ENCODE measurements at places on chromosomes 3 and 15. TPM values are rescaled to one million over a fixed set of nuclear protein-coding genes. Genes with fewer than 3 reads are reported as not detected.

SLC22A14 gene
- total RNA-seq, result not detected

ADAMTS7 gene
- total RNA-seq, result 3.4 TPM

SOX14 gene
- not detected for total RNA-seq

ATP8B4 gene
- 1.6 TPM for total RNA-seq

TMEM207 gene
- not detected for total RNA-seq

GNAT1 gene
- 0.09 TPM for total RNA-seq

ASB14 gene
- total RNA-seq, result not detected

ONECUT1 gene
- 0.10 TPM for total RNA-seq

ATP13A5 gene
- not detected for total RNA-seq

GPR149 gene
- not detected for total RNA-seq

GOLGA8J gene
- not detected for total RNA-seq

SERINC4 gene
- total RNA-seq, result 0.12 TPM

GTF2E1 gene
- 15.4 TPM for total RNA-seq

PAQR5 gene
- total RNA-seq, result 123 TPM

KCNH8 gene
- not detected for total RNA-seq

PPP1R14D gene
- total RNA-seq, result 0.28 TPM

FEZF2 gene
- not detected for total RNA-seq

UROC1 gene
- not detected for total RNA-seq

NOX5 gene
- total RNA-seq, result 0.38 TPM

AHSG gene
- total RNA-seq, result not detected

LOXL1 gene
- 0.82 TPM for total RNA-seq

SLC7A14 gene
- total RNA-seq, result not detected

PLSCR2 gene
- total RNA-seq, result not detected

PDZRN3 gene
- total RNA-seq, result not detected

PLA2G4D gene
- total RNA-seq, result not detected

CPNE9 gene
- total RNA-seq, result 0.08 TPM

SEMA5B gene
- 0.45 TPM for total RNA-seq

SOX2 gene
- total RNA-seq, result 0.88 TPM

GMNC gene
- total RNA-seq, result not detected

PLS1 gene
- 17.6 TPM for total RNA-seq

CD200R1 gene
- 0.06 TPM for total RNA-seq

KCNMB2 gene
- not detected for total RNA-seq

GASK1A gene
- total RNA-seq, result not detected

GABRR3 gene
- total RNA-seq, result not detected

BNC1 gene
- 0.49 TPM for total RNA-seq

IFRD2 gene
- 98.9 TPM for total RNA-seq

ZNF80 gene
- not detected for total RNA-seq

DNAH12 gene
- 0.12 TPM for total RNA-seq

ALPK3 gene
- total RNA-seq, result 0.28 TPM
